ENCODE measurements at places on chromosomes 7 and 10.

- DNase-seq: no peak
Observed at GRCh38 chr7:37027104-37027503, 302.8 kb upstream of the AOAH start.

GRCh38 chr10:121567569-121567968 is 30.7 kb downstream of the FGFR2 start:
- no peak for DNase-seq

DNA sequence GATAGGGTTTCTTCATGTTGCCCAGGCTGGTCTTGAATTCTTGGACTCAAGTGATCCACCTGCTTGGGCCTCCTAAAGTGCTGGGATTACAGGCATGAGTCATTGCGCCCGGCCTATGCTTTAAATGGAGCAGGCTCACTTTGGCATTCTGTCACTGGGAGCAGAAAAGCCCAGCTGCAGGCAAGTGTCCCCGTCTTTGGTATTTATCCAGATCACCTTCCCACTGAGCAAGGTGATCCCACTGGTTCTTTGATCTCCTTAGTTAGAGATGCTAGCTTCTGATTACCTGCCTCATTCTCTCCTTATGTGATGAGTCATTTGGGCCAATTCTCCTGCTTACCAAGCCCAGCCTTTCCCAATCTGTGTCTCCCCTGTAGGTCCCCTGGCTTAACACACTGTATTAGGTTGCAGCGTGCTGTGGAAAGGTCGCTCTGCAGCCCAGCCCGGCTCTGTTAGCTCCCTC is 39.3 kb downstream of the SPDYE5 start:
- no peak for DNase-seq

DNA sequence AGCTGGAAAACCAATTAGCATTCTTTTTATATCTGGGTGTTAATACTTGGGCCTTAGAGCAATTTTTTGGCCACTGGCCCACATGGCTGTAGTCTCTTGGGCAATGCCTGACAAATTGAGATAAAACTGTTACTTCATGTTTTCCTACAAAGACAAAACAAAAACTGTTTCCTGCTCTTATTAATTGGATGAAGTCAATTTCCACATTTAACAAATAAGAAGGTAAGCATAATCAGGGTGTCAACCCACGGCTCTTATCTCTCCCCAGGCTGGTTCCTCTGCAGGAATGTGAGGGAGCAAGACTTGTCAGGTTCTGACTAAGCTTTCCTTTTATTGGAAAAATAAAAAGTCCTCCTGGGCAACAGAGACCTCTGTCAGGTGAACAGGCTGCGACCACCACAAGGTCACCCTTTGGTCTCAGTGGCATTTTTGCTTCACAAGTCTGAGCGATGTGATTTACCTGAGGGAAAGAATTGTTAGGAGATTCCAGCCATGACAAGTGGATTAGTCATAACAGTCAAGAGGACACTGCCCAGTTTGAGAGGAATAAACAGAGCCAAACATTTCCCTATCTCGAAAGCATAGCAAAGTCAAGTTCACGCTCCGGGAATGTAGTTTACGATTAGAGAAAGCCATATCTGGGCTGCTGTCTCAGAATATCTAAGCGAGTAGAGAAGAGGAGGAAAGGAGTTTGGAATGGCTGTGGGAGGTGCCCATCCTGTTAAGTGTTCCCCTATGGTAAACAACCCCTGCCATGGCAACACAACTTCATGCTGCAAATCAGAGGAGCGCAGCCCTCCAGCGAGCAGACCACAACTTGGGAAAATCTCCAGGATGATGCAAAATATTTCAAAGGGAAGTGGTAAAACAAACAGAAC is 144.4 kb downstream of the TES start:
- no peak for DNase-seq

GRCh38 chr10:92356041-92356440 is 65.1 kb downstream of the MARCHF5 start:
- DNase-seq: no peak

- no peak for DNase-seq
Observed at GRCh38 chr10:132427006-132427771, 30.2 kb downstream of the PWWP2B start.

DNA sequence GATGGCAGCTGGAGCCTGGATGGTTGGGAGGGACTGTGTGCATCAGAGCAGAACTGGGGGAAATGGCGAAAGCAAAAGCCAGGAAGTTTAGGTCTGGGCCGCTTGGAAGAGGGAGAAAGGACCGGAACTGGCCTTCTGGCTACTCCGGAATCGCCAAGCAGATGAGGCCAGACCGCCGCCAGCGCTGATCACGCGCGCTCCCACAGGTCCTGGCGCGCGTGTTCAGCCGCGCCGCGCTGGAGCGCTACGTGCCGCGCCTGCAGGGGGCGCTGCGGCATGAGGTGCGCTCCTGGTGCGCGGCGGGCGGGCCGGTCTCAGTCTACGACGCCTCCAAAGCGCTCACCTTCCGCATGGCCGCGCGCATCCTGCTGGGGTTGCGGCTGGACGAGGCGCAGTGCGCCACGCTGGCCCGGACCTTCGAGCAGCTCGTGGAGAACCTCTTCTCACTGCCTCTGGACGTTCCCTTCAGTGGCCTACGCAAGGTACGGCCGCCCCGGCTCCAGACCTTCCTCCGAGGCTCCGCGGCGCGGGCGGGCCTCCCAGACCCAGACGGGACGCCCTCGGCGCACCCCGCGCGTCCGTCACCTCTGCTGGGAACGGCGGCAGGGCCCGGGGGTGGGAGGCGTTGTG is 2.0 kb downstream of the CYP26C1 start:
- no peak for DNase-seq

GRCh38 chr10:85265121-85265520 is 936.7 kb downstream of the CCSER2 start:
- no peak for DNase-seq

GRCh38 chr7:151470711-151471110 is 30.8 kb upstream of the CRYGN start:
- no peak for DNase-seq

- DNase-seq: peak; percentile 1
Observed at GRCh38 chr10:511101-511848, 178.2 kb downstream of the DIP2C start.

DNA sequence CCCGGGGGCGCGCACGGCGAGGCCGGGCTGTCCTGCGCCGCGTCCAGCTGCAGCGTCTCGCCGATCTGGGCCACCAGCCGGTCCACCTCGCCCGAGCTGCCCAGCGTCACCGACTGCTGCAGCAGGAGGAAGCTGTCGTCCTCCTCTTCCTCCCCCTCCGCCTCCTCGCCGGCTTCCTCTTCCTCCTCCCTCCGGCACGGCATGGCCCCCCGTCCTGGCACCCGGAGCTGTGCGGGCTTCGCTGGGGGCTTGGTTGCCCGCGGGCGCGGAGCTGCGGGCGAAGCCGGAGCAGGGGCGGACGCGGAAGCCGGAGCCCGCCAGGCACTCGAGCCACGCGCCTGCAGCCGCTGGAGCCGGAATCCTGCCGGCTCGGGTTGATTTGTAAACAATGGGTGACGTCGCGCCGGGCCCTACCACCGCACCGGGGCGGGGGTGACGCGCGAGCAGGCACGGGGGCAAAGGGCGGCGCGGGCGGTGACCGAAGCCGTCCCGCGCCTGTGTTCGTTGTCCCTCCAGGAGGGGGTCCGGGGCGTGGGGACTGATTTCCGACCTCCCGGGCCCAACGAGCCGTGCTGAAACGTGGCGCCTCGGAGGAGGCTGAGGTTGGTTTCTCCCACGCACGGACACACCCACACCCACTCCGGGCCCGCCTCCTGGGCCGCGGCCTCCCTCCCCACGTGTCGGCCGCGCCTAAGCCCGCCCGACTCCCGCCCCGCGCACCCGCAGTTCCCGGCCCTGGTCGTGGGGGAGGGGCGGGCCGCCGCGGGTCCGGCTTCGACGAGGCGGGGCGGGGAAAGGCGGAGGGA is at the start of gene FRAT2:
Gene FRAT2 (minus strand): TSS at position 360 of the 806 bp plus-strand sequence. CDS start 157 bp downstream, at position 203.
- DNase-seq: peak; percentile 84

DNA sequence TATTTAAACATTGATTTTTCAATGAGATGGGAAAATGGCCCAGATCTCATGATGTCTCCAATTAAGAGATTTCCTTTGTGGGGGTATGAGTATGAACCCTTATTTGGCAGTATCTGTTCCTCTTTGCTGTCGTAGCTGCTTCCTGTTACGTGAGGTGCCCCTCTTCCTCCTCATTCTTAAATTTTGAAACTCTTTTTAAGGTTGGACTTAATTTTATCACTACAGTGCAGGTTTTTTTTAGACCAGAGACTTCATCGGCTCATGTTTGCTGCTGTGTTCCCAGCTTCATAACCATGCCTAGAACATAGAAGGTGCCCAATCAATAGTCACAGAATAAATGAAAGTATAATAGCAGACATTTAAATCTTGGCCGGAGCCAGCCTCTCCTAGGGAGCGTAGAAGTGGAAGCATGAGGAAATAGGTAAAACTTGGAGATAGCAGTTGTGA is 2.4 kb downstream of the MIOS start:
- DNase-seq: no peak

DNA sequence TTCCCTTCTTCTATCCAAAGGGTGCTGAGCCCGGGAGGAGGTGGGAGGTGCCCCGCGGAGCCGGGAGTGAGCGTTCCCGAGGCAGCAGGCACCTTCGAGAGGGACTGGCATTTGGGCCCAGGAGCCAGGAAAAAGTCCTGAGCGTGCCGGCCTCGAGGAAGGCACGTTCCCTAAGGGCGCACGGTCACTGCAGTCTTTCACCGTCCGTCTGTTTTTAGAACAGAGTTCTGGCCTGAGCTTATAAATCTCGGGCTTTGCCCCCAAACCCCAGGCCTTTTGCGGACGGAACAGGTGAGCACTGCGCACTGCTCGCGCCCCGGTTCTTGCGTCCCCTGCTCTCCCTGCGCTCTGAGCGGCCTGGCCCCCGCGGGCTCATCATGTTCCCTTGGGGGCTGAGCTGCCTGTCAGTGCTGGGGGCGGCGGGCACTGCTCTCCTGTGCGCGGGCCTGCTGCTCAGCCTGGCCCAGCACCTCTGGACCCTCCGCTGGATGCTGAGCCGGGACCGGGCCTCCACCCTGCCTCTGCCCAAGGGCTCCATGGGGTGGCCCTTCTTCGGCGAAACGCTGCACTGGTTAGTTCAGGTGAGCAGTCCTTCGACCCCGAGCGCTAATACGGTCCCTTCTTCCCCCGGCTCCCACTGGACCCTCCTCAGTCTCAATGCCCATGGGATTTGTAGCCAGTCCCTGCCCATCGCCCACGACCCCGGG is 442 bp downstream of the CYP26C1 start:
- no peak for DNase-seq

DNA sequence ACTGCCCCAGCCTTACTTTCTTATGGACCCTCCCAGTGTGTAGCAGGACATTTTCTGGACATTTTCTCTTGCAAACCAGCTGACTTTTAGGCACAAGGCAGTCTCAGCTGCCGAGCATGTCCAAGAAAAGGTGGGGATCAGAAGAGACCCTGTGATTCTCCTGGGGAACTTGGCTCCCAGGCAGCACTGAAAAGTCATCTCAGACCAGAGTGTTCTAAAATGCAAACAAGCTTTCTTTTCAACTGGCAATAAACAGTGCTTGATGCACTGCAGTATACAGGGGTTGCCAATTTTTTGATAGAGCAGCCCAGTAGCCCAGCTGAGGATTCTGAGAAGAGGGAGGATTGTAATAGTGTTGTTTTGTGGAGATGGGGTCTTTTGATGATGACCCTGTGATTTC is 168.0 kb upstream of the PHYHIPL start:
- no peak for DNase-seq

DNA sequence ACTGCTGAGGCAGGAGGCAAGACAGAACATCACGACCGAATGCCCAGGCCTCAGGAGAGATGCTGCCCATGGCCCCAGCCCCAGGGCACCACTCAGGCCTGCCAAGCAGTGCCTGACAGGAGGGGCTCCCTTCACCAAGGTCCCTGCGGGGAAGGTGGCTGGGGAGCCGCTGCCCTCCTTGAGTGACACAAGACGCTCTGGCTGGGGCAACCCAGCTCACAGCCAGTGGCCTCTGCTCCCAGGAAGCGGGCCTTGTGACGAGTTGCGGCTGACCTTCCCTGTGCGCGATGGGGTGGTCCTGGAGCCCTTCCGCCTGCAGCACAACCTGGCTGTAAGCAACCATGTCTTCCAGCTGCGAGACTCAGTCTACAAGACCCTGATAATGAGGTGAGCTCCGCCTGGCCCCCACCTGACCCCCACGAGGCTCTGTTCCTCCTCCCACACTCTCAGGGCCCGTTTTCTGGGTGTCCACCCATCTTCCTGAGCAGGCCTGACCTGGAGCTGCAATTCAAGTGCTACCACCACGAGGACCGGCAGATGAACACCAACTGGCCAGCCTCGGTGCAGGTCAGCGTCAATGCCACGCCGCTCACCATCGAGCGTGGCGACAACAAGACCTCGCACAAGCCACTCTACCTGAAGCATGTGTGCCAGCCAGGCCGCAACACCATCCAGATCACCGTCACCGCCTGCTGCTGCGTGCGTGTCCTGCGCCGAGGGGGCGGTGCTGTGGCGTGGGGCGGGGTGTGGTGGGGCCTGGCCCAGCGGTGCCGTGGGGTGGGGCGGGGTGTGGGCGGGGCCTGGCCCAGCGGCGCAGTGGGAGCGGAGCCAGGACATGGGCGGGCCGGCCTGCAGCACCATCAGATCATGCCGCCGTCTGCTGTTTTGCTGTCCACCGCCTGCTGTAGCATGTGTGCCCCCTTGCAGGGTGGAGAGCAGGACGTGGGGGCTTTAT is 12.8 kb downstream of the ZMIZ2 start:
- no peak for DNase-seq

DNA sequence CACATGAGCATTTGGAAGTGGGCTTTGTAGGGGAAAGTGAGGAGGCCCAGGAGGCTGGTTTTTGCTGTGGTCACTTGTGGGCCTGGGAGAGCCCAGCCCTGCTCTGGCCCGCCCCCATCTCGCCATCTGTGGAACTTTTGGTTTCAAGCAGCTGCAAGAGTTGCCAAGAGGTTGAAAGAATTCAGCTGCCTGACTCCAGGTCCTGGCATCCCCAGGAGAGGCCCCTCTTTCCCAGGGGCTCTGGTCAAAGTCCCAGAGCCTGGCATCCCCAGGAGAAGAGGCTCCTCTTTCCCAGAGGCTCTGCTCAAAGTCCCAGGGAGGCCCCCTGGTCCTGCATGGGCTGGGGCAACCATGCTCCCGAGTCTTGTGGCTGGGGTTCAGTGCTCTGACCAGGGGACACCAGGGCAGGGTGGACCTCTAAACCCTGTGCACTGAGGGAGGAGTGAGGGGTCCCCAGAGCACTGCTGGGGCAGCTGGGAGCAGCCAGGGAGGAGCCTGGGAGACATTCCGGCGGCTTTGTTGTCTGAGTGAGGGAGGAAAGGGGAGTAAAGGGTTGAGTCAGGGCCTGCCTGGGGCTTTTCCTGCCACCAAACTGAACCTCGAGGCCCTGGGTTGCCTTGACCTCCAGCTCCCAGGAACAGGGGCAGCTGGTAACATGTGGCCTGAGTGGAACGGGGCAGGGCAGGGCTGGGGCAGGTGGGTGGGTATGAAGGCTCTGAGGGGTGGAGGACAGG is 27.7 kb upstream of the CSGALNACT2 start:
- no peak for DNase-seq

- no peak for DNase-seq
Observed at GRCh38 chr7:144866189-144866588, 30.3 kb upstream of the TPK1 start.

DNA sequence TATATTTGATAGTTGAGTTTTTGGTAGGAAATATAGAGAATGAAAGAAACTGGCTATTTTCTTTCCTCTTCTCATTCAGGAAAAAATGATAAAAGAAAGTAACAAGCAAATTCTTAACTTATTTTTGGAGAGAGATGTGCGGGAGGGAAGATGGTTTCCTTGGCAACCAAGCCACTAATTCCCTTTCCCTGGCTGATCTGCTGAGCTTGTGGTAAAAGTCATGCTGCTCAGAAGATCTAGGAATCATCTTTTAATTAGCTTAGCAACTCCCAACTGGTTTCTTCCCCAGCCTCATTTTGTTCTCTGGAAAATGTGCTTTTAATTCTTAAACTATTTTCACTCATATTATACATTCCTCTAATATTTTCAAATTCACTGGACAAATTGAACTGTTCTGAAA is 11.8 kb downstream of the UROS start:
- DNase-seq: no peak

- no peak for DNase-seq
Observed at GRCh38 chr7:48938539-48939295, 14.4 kb downstream of the CDC14C start.

Data from NCI-H2227 treated with DMSO at 0.1 percent for 48 hours (cell line).